ENCODE measurements at places on chromosomes 13 and 19. TPM values are rescaled to one million over a fixed set of nuclear protein-coding genes. Genes with fewer than 3 reads are reported as not detected.

DNA sequence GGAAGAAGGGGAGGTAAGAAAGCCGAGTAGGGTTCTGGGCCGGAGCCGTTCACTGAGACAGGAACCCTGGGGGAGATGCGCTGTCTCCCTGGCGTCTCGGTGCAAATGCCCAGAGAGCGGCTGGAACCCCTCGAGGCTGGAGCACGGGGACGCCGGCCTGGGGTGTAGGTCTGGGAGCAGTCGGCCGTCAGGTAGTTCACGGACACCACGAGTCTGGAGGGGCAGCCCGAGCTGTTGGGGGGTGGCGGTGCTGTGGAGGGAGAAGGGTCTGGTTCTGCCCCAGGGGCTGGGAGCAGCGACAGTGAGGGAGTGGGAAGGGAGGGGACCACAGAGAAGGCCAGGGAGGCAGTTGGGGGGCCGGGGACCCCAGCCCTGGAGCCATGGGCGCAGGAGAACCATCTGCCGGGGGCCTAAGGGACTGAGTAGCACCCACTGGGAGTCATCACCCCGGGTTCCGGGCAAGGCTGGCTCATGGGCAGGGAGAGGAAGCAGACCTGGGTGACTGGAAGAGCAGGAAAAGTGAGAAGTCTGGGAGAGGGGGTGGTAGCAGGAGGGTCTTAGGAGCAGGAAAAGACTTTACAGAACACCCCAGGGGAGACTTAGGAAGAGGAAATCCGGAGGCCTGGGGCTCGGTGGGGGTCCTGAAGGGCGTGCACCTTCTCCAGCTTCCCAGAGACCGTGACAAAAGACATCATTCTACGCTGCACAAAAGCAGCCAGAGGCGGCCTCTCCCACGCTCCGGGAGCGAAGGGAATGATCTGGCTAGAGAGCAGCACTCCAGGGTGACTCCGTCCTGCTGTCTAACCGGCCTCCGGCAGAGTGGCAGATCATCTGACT, 173.1 kb upstream of the SOX1 start:
- no peak for DNase-seq

- no peak for DNase-seq
Observed at GRCh38 chr13:46369506-46370277, 17.4 kb downstream of the RUBCNL start.

DNA sequence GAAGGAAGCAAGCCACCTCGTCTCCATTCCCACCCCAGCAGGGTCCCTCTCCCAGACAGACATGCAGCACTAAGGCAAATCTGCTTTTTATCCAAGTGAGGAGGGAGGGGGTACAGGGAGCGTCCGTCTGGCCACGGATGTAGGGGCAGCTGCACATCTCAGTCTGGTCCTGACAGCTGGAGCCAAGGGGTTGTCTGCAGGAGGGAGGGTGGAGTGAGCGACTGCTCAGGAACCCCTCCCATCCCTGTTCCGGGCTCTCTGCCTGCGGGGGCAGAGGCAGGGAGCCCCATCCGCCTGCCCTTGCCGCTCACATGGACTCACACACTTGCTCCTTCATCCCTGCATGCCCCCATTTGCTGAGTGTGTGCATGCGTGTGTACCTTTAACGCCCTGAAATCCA, 2.5 kb downstream of the TMEM190 start:
- DNase-seq = no peak

GRCh38 chr13:45951724-45952123, 100.2 kb upstream of the SIAH3 start:
- no peak for DNase-seq

DNA sequence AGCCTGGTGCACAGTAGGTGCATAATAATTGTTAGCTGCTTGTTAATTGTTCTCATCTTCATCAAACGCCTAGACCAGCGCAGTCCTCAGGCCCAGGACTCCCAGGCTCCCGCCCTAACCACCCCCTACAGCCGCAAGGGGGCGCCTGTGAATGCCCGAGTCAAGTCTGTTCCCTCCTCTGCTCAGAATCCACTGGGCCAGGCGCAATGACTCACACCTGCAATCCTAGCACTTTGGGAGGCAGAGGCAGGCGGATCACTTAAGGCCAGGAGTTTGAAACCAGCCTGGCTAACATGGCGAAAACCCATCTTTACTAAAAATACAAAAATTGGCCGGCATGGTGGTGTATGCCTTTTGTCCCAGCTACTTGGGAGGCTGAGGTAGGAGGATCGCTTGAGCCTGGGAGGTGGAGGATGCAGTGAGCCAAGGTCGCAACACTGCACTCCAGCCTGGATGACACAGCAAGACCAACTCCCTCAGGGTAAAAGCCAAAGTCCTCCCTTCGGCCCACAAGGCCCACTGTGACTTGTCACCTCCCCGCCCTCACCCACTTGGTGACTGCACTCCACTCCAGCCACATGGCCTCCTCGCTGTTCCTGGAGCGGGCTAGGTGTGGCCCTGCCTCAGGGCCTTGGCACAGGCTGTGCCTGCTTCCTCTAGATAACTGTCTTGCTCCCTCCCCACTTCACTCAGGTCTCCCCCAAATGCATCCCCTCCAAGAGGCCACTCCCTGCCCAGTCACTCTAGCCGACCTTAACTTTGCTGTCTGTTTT, 9.1 kb downstream of the ZNF653 start:
- no peak for DNase-seq

GRCh38 chr13:78520425-78520824, 82.9 kb downstream of the POU4F1 start:
- no peak for DNase-seq

GRCh38 chr19:38134540-38135149, 89.4 kb downstream of the DPF1 start:
- DNase-seq = no peak

GRCh38 chr13:25088562-25089221, 7.2 kb upstream of the PABPC3 start:
- DNase-seq = no peak

- DNase-seq = peak; percentile 91
Observed at GRCh38 chr19:12495002-12495802, 10.6 kb upstream of the ZNF709 start.

GRCh38 chr13:60441761-60442160, 44.7 kb downstream of the TDRD3 start:
- DNase-seq = no peak

GRCh38 chr13:27327633-27328032, 57.0 kb downstream of the RASL11A start:
- DNase-seq = no peak

DNA sequence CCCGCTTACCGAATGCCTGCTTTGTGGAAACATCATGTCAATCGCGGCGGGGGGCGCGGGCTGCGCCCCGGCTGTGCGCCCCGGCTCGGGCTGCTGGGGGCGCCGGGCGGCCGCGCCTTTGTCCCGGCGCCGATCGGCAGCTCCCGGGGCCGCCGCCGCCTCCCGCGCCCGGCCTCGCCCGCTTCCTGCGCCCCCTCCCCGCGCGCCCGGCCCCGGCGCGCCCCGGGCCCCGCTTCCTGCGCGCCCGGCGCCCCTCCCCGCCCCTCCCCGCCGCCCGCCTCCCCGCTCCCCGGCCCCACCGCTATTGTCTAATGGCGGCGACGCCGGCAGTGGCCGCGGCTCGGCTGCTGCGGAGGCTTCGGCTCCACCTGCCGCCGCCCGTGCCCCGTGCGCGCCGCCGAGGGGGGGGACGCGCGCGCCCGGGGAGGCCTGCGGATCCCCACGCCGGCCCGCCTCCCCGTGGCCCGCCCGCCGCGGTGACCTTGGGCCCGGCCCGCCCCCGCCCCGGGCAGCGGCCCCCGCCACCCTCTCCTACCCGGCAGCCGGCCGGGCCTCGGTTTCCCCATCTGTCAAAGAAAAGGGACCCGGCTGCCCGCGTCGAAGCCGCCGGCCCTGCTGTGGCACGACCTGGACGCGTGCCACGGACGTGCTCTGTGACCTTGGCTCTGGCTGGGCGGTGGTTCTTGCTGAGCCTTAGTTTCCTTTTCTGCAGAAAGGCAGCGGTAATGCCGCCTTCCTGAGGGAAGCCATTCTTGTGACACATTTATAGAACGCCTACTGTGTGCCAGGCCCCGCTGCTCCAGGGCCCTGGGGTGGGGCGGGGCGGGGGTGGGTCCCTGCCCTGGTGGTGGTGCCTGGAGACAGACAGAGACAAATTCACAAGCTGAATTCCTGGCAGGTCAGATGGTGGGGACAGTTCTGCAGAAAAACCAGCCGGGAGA, at the start of gene TLE5:
TLE5 (minus strand) TSS at position 331 of the 941 bp plus-strand sequence; CDS start at position 36, 295 bp downstream.
- no peak for DNase-seq

DNA sequence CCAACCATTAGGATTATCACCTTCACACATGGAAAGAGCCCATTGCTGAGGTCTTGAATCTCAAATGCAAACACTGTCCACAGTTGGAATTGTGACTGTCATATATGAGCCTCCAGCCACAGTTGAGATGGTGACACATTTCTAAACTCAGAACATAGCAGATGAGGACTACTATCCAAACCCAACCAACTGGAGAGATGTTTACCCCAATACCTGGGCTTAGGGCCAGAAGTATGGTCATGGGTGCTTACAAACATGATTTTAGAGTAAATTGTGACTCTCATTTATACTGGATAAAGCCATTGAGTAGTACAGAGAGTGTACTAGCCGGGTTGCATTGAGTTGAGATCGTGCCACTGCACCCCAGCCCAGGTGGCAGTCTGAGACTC, 14.0 kb upstream of the ZNF681 start:
- DNase-seq = no peak

DNA sequence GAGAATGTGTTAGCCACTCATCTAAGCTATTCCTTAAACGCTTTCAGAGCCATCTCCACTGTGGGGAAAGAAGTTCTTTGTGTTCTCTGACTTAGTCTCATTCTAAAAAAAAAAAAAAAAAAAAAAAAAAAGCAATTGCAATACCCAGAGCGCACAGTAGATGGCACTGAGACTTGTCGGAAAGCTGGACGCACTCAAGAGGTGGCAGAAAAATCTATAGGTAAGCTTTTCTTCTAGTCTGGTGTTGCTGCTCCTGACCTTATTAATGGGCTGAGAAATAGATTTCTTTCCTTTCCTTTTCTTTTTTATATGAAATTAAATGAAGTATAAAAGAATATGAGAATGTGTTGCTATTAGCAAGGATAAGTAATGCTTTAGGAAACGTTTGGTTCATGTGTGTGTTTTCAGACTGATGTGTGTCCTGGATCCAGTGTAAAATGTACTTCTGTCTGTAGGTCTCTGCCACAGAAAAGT, 4.7 kb upstream of the GJB2 start:
- DNase-seq = no peak

Gene HOOK2
- polyA plus RNA-seq = 74.2 TPM

Gene CBARP
- 1.5 TPM for polyA plus RNA-seq

Gene ZNF223
- 20.0 TPM for polyA plus RNA-seq

Gene DNAJC15
- polyA plus RNA-seq = 23.6 TPM
